ENCODE measurements at places on chromosomes 2 and 18.

- no peak for DNase-seq
Observed at GRCh38 chr18:58110398-58110797, 66.4 kb downstream of the NEDD4L start.

GRCh38 chr2:62071126-62071598, 124.8 kb upstream of the B3GNT2 start:
- DNase-seq: no peak

GRCh38 chr2:212686285-212686895, 147.8 kb upstream of the ERBB4 start:
- peak; percentile 43 for DNase-seq

DNA sequence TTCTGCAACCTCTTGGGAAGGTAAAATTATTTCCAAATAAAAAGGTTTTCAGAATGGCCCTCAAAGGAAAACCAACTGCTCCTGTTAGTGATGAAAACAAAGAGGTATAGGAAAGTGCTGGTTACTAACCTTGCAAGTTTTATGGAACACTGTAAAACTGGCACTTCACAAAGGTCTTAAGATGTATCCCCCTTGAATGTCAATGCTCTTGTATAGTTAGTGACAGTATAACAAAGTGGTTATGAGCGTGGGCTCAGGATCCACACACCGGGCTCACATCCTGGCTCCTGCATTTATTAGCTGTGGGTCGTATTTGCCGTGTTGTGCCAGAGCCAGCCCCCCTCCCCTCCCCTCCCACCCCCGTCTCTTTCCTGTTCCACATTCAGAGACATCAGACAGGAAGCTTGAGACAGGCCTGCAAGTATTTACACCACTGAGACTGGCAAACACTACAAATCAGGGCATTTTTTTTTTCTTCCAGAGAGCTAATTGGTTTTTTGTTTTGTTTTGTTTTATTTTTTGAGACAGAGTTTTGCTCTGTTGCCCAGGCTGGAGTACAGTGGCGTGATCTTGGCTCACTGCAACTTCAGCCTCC, 9.2 kb upstream of the DNPEP start:
- no peak for DNase-seq

DNA sequence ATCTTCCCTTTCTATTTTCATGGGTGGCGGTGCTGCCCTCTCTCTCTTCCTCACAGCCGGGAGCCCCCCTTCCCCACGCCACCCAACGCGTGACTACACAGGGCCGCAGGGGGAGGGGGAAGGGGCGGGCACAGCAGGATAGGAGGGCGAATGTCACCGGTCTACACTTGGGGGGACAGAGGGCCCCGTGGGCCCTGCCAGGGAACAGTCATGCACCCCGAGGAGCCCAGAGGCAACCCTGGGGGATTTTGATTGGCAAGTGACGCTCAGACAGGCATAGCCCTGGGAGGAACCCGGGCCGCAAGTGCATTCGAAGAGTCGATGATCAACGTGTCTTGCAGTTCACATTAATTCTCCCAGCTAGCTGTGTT, 91.1 kb upstream of the ANKRD30BL start:
- no peak for DNase-seq

DNA sequence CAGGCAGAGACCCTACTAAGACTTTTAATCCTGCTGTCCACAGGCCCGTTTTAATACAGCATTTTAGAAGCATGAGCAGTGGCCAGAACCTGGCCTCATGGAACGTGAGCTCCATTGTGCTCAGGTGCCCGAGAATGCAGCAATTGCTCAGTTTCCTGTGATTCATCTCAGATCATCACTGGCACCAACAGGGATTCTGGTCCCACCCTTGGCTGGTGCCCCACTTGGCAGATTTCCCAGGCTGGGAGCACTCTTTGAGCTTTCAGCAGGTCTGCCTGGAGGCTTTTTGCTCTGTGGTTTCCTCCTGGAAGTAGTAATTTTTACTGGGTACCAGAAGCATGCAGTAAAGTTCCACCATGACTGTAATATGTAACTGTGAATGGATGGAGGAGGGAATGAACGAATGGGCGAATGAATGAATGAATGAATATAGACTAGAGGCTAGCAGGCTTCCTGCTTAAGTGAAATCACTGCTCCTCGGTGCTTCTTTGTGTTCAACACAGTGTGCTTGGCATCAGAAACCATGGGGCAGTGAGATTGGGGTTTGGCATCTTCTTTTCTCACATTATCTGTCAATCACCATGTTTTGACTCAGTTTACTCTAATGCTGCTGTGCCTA, 312.9 kb downstream of the PRKCE start:
- no peak for DNase-seq

DNA sequence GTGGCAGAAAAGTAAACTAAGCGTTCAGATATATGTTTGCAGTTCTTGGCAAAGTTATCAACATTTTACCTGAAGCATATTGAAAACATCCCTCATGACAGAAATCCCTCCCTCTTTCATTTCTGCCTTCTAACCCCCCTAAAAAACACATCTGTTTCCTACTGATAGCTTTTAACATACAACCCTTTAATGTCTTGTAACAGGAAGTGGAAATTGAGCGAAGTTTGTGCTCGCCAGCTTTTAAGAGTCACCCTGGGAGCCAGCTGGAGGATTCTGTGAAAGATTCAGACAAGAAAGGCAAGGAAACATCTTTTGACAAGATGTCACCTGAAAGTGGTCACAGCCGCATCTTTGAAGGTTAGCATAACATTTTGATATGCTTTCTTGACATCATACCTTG, 247.4 kb downstream of the XIRP2 start:
- no peak for DNase-seq

DNA sequence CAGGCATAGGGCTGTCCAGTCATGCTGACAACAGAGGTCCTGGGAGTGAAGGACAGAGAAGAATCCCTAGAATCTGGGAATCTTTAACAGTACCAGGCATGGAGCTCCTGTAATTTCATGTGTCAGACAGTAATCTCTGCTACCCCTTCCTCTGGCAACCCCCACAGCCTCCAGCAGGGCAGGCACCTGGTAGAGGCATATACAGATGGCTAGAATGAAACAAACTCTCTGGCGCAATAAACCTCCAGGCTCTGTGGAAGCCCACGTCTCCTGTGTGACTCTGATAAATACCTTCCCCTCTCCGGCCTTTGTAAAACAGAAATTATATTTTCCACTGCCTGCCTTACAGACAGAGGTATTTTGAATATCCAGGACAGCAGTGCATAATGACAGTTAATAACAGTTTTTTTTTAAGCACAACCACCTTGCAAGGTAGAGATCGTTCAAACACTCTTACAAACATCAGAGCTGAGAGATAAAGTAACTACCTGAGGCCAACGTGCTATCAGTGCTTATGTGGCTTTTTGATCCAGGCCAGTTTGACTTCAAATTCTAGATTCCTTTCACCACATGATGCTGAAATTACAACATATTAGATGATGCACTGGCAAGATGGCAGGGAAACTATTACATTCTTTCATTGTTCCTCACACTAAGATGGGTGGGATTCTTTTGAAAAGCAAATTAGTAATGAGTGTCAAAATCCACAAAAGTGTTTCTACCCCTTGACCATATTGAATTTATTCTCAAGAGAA, 47.7 kb upstream of the TMEM247 start:
- no peak for DNase-seq

DNA sequence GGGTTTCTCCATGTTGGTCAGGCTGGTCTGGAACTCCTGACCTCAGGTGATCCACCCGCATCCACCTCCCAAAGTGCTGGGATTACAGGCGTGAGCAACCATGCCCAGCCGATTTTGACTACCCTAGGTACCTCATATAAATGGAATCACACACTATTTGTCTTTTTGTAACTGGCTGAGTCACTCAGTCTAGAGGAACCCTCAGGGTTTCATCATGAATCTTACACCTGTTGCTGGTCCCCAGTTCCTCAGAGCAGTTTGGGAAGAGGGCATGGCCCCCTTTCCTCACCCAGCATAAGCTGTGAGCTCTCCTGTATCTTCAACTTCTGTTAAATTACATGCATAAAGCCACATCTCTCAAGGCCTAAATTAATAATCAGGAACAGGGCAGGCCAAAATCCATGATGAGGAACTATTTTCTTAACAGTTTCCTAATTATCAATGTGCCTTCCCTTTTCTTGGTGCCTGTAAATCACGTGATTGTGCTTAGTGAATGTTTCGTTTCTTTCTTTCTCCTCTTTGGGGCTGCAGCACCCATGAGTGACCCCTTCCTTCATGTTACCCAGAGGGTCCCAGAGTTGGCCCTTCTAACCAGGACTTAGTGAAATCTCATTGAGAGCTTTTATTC, 20.9 kb downstream of the DYSF start:
- no peak for DNase-seq

- DNase-seq: peak; percentile 86
Observed at GRCh38 chr18:79405781-79406575, 10.2 kb downstream of the NFATC1 start.

GRCh38 chr18:14767474-14767873, 19.5 kb downstream of the ANKRD30B start:
- DNase-seq: no peak

GRCh38 chr2:165757906-165758675, 36.0 kb downstream of the GALNT3 start:
- no peak for DNase-seq
